ENCODE measurements at places on chromosomes 12 and 14.

DNA sequence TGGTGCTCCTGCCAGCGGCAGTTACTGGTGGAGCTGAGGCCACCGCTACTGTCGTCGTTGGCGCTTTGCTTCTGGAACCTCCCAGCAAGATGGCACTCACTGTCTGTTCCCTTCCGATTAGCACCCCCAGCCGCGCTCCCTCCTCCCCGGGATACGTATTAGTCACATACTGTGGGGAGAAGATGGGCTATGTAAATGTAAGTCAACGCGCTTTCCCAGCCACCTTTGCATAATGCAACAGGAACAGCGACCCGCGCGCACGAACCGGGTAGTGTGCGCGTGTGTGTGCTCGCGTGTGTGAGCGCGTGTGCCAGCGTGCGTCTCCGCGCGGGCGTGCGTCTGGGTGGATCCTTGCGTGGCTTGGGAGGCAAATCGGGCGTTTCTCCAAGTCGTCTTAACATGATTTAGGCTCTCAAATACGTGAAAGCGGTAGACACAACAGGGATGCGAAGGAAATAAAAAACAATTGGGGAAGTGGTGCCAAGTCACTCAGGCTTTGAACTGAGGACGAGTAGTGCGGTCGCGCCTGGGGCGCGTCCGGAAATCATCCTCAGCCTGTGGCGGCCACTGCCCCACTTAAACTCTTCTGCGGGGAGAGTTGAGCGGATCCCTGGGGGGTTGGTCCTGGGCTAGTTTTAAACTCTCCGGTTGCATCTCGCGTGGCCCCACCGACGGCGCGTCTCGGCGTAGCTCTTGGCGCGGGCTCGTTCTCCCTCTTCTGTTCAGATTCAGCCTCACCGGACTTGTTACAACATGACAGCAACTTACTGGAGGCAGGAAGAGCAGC, 1.8 kb downstream of the FLRT2 start:
- DNase-seq: no peak

- DNase-seq: no peak
These were observed 115.3 kb downstream of the TRMT5 start for GRCh38 chr14:60865378-60866127.

GRCh38 chr14:71675900-71676287, 256.3 kb upstream of the RGS6 start:
- no peak for DNase-seq

- no peak for DNase-seq
These were observed 1.3 kb downstream of the GPRC5A start for GRCh38 chr12:12892681-12893141.

DNA sequence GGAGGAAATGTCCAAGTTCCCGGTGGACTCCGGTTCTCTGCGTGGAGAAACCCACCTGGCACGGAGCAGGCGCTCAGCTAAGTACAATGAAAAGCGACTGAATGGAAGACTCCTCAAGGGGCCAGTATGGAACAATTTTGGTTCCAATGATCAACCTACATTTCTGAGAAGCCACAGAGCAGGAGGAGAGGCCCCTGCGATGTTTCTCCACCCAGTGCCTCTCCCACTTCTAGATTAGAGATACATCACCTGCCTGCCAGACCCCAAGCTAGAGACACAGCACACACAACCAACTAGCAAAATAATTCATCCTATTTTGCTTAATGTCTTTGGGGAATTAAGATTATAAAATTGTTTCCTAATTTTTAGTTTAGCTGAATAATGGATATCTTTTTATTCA, 38.8 kb downstream of the ATG14 start:
- no peak for DNase-seq
